ENCODE measurements at places on chromosomes 13 and 19.

DNA sequence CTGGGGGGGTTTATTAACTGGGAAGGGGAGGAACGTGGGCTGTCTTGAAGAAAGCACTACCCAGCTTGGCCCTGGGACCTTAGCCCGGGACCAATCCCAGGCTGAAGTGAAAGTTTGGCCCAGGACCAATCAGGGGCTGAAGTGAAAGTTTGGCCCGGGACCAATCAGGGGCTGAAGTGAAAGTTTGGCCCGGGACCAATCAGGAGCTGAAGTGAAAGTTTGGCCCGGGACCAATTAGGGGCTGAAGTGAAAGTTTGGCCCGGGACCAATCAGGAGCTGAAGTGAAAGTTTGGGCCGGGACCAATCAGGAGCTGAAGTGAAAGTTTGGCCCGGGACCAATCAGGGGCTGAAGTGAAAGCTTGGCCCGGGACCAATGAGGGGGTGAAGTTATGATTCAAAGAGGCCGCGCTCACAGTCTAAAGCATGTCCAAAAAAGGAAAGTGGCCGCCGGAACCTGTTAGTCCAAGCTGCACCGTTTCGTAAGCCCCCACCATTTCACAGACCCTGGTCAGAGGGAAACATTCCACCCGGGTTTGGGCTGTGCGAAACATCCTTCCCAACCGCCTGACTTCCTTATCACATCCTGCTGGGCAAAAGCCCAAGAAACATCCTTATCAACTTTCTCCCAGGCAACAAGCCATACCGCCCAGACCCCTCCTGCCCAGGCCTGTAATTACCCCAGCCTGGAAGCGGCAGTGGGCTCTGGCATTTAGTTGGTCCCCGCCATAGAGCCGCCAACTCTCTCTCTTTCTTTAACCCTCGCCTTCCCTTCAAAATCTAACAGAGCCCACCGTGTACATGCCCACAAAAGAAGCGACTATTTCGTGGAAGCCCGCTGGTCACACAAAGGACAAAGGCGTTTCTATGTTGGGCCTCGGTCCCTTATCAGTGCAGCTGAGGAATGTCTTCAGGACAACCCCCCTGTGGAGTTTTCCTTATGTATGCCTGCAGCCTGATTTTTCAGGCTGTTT, 1.1 kb downstream of the ZNF850 start:
- no peak for DNase-seq

DNA sequence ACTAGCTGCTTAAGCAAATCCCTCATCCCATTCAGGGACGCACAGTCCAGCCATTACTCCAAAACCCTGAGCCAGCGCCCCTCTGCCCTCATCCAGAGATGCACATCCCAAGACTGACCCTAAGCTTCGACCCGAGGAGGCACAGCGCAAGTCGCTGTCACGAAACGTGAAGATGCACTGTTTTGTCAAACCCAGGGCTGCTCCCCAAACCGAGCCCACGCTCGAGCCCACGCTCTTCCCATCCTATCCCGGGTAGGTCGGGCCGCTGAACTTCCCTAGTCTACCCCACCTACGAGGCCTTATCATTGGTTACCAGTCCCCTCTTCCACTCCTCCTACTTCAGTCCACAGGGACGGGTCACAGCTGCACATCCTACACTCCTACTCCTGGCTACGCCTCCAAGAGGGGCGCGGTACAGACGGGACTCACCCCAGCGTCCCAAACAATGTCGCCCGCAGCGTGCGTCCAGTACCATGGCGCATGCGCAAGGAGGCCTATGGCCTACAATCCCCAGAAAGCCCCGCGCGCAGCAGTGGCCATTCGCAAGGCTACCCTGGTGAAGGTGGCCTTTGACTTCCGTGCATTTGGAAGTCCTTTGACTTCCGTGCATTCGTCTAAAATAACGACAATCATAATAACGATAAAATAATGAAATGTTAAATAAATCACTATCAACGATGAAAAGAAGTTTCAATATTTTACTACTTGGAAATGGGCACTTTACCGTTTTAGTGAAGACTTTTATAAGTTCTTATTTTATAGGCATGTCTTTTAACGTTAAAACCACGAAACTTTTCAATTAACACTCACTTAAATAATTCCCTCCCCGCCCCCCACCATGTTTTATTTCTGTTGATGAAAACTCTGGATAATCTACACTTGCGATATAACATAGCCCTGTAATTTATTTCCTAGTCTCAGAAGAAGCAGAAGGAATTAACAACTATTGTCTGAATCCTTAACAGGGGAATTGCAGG, at the start of gene ZNF285:
Gene ZNF285 (minus strand): TSS at position 470 of the 977 bp plus-strand sequence. CDS start 4,395 bp downstream, outside the sequence.
- DNase-seq = no peak

DNA sequence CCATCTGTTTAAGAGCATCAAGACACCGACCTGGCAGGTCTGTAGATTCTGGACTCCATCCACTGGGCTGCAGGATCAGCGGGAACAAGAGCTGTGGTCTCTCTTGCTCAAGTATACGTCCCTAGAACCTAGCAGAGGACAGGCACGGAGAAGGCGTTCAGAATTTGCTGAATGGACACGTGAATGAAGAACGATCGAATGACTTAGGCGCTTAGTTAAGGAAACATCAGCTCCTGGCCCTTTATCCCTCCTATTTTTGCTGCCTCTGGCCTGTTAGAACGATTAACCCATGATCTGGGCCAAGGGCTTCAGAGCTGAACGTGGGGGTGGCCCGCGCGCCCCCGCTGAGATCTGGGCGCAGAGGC, 953 bp downstream of the DZIP1 start:
- DNase-seq = peak; percentile 38

DNA sequence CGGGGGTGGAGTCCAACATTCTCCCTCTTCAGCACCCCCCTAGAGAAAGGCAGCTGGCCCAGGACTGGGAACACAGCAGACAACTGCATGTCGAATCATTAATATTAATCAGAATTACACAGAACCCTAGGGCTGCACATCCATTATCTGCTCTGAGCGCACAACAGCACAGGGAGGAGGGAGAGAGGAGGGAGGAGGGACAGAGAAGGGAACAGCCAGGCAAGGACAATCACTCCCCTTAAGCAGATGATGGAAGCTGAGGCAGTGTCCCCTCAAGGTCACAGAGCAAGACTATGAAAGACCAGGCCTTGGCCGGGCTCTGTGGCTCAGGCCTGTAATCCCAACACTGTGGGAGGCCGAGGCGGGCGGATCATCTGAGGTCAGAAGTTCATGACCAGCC, 25.7 kb downstream of the TLE6 start:
- DNase-seq = no peak

GRCh38 chr19:676339-677105, at the start of gene FSTL3:
Gene FSTL3 (plus strand): TSS chr19:676392. CDS start chr19:676424, 32 bp downstream.
- no peak for DNase-seq

DNA sequence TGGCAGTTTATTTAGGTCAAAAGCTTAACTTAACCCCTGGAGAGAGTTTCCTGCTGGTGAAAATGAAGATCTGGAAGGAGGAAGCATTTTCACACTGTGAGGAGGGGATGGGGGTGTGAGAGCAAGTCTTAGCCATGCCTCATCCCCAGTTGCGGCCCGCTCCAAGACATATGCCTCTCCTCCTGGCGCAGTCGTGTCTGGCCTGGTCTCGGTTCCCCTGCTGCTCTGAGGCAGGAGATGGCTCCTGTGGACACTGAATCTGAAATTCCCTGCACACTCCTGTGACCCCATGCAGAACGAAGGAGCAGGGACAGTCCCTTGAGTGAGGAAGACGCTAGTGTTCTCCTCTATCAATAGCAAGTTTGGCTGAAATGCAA, 360 bp upstream of the ZNF69 start:
- DNase-seq = no peak

DNA sequence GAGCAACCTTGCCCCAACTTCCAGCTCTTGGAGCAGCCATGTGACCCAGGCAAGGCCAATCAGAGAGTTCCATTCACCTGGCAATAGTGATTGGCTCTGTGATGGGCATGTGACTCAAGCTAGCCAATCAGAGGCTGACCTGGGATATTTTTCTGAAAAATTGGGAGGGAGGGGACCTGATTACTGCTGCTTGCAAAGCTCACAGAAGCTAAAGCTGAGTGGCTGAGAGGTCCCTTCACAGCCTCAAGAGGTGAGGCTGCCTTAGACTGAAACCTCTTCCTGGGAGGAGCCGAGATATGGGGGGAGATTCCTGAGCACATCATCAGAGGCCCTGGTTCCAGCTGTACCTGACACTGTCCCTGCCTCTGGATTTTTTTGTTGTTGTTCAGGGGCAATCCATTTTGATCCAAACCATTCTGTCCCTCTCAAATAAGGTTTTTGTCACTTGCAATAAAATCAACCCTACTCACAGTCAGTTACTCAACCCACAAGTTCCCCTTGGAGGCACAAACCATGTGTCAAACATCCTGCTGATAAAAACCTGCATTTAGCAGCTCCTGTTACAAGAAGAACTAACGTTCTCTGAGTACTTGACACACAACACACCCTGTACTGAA, 4.8 kb downstream of the CIB3 start:
- DNase-seq = no peak

DNA sequence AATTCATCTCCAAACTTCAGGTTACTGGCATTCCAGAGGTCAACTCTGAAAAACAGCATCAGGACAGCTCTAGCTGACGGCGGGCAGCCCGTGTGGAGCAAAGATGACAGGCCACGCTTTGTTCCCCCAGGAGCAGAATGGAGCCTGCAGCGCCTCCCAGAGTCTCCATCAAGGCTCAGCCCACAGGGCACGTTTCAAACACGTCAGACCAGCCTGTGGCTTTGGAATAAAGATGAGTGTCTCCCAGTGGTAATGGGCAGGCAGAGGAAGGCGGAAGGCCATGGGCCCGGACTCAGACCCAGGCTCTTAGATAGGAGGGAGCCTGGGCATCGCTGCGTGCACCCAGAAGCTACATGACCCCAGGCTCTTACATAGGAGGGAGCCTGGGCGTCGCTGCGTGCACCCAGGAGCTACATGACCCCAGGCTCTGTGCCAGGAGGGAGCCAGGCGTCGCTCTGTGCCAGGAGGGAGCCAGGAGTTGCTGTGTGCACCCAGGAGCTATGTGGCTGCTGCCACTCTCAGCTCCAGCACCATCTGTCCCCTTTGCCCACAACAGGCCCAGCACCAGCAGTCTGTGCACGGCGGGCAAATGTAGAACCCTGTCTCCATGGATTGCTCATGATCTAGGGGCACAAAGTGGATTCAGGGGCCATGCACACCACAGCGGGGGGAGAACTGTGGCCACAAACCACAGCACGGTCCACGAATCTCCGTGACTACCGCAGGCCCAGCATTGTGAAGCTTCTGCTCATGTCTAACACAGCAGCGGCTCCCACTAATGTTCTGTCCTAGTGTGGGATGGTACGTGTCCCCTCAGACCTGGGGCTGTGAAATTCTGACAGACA, 47.8 kb upstream of the C13orf46 start:
- no peak for DNase-seq

DNA sequence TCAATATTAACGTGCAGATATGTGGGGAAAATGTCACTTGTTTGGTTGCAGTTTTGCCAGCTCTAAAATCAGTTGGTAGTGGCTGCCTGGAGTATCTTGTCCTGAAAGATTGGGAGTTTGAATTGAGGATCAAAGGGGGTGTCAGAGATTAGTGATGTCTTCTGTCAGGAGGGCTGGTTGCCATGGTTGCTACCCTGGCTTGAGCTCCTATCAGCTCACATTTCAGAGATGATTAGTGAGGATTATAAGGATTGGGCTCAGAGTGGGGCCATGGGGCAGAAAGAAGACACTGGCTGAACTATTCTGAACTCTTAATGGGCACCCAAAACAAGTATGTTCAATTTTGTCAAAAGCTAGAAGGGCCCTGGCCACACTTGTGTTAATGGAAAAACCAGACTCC, 95.5 kb upstream of the RNF113B start:
- no peak for DNase-seq

DNA sequence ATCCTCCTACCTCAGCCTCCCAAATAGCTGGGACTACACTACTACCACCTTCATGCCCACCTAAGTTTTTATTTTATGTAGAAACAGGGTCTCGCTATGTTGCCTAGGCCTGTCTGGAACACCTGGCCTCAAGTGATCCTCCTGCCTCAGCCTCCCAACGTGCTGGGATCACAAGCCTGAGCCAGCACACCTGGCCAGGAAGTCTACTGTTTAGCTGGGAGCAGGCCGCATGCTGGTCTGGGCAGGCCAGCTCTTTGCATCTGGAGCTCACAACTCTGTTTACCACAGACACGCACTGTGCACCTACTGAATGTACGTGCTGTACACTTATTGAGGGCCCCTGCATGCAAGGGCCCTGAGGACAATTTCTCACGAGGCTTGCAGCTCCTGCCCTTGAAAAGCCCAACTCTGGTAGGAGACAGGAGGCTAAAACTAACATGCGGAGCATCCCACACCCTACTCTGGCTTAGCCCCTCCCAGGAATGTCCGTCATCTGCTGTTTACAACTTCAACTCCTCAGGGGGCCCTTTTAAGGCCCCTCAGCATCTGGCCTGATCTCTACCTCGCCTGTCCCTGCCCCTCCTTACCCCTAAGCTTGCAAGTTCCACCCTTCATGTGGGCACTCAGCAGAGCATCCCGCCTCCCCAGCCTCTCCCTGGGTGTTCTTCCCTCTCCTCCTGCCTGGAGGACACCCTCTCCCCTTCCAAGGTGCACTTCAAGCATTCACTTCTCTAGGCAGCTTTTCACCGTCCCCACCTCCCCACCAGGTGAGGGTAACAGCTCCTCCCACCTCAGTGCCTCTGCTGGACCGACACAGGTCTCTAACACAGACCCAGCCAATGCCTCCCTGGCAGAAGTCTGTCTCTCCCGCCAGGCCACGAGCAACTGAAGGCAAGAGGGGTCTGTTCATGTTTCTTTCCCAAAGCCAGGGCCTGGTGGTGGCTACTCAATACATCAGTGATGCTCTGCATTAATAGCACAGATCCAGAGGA, 114.2 kb upstream of the UQCRFS1 start:
- no peak for DNase-seq

GRCh38 chr13:50587115-50587514, 256.4 kb downstream of the DLEU7 start:
- DNase-seq = no peak

- DNase-seq = no peak
Measured at GRCh38 chr19:46776927-46777911, 11.2 kb downstream of the SLC1A5 start.

DNA sequence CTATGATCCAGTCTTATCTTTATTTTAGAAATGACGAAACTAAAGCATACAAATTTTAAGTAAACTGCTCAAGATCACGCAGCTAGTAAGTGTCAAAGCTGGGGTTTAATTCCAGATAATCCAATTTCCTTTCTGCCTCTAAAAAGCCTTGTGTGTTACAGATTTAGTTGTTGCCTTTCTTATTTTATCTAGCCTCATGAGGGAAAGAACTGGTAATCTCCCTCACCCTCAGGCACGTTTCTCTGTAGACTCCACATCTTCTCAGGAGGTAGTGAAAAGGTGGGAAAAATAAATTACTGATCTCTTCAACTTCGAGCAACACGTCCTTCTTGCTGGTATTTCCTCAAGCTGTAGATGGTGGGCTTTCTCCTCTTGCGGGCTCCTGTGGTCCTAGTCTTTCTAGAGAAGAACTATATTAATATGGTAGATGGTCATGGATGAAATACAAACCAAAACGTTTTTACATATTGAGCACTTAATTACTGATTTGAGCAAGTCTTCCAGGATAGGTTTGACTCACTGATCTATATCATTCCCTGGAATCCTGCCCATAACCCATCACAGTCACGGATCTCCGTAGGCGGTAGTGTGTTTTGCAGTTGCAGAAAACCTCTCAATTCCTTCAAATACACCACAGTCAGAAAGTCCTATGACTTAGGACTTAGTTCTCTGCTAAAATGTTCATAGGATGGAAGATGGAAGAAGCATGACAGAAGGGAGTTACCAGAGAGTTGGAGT, 519.5 kb downstream of the DCT start:
- no peak for DNase-seq

Measured in NCI-H2227 treated with DMSO at 0.1 percent for 48 hours (cell line).